CD4-positive, alpha-beta T cell treated with Interferon gamma for 1 hour (primary cell): ENCODE measurements at places on chromosomes 2 and 18.
A peak's percentile ranks its signal among the peaks of the same experiment; 100 is the strongest.

GRCh38 chr2:59339837-59340207, 1098.7 kb upstream of the FANCL start:
- DNase-seq, result no peak

DNA sequence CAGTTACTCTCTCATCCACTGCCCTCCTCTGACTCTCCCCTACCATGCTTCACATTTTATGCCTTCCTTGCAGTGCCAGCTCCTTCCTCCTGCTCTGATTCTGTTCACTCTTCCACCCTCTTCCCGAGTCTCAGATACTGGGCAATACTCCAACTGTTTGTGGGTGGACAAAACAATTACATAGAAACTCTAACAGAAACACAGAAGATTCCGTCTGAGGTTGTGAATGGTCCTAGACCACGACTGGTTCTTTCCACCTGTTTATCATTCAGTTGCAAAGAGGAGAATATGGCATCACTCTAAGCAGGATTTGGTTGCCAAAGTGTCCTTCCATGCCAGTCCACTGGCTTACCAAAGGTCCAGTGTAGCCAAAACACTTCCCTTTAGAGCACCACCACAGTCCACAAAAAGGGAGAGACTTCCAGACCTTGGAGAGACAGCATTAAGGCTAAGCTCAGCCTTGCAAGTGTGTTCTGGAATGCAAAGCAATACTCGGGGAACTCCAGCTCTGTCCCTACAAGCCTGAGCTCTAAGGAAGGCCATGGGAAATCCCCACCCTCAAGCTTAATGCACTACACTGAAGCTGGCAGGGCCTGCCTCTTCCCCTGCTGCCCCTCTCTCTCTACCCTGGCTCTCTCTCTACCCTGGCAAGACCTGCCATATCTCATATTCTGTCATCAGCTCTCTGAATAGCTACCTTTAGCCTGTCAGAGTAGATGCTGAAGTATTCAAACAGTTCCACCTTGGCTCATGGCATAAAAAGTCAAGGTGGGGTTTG, 33.6 kb upstream of the RND3 start:
- no peak for DNase-seq

- peak; percentile 73 for DNase-seq
These were observed 484 bp upstream of the DARS1 start for GRCh38 chr2:135985826-135986393.

DNA sequence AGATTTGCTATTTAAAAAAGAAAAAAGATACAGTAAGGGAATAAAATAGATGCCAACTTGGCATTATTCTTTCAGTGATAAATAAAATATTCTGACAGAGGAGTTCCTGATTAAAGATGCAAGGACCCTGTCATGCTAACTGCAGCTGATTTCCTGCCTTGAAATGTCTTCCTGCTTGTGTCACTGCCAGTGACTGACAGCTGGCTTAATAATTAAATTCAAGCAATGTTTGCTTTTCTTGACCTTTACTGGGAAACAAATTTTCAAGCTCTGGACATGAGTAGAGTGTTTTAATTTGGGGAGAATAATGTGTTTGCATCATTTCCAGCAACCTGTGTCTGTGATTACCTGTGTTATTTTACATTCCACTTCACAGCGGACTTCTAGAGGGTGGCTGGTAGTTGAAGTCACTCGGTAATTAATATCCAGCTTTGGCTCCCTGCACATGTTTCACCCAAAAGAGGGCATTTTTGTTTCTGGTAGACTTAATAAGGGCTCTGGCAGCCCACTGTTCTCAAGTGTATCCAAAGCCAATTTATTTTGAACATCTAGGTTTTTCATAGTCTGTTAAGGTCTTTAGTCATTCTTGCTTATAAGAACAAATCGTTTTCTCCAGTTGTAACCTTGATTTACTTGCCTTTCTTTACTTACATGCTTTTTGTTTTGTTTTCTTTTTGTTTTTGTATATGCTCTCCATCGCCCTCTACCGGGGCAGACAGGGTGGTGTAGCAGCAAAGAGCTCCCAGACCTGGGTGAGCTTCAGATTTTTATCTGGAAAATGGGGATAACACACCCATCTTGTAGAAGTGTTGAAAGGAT, 48.5 kb upstream of the PROKR1 start:
- DNase-seq, result peak; percentile 15
